Osteoblast (primary cell): ENCODE measurements at places on chromosomes 3 and 15.

GRCh38 chr3:16523778-16524177 is 10.3 kb upstream of the RFTN1 start:
- DNase-seq, result no peak

DNA sequence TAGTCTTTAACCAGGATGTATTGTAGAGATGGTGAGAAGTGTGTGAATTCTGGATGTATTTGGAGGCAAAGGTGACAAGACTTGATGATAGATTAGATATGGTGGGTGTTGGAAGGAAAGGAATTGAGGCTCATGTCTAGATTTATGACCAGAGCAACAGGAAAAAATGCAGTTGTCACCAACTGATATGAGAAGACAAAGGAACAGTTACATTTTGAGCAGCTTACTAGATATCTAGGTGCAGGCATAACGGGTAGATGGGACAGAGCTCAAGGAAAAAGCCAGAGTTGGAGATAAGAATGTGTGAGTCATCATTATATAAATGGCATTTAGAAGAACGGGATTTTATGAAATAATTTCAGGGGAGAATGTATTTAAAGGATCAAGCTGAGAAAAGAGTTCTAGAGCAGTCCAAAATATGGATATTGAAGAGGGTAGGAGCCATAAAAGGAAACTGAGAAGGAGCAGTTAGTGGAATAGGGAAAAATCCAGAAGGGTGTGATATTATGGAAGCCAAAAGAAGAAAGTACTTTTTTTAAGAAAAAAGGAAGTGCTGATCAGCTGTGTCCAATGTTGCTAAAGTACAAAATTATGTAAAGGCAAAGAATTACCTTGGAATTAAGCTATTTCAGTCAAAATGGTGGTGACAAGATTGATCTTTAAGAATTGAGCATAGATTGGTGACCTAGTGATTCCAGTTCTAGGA is 262.5 kb downstream of the CGGBP1 start:
- DNase-seq, result peak; percentile 47

- peak; percentile 83 for DNase-seq
These were observed 603 bp downstream of the SLC7A14 start for GRCh38 chr3:170585008-170585936.

DNA sequence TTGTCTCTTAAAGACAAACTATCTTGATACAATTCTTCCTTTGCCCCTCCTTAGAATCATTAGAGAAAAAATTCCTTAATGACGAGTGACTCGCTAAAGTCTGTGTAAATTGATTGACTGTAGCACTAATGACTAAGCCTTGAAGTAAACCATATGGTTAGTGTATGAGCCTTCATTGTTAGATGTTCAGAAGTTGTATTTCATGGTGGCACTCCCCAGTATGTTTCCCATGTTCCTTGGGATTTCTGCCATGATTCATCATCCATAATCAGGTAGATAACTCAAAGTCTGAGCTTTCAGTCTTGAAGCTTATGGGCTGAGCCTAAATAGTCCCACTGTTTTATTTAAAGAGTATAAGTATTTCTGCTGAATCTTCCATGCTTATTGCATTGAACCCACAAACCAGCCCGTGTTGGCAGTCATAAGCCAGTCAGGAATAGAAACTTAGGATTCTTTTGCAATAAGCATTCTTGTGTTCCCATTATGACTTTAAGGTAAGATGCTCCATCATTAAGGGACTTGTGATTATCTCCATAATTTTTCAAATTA is 371.2 kb upstream of the RARB start:
- no peak for DNase-seq

- no peak for DNase-seq
These were observed 1.4 kb downstream of the CD200R1 start for GRCh38 chr3:112973325-112974177.

- DNase-seq, result peak; percentile 26
These were observed 241.4 kb downstream of the EDEM1 start for GRCh38 chr3:5428607-5429516.

GRCh38 chr15:75928680-75929608 is 25.3 kb downstream of the FBXO22 start:
- DNase-seq, result no peak

GRCh38 chr15:50767332-50767861 is 1.9 kb upstream of the SPPL2A start:
- peak; percentile 74 for DNase-seq

- no peak for DNase-seq
These were observed 49.9 kb downstream of the DHX36 start for GRCh38 chr3:154274348-154274747.

- DNase-seq, result no peak
These were observed 102.6 kb downstream of the ALDH1A2 start for GRCh38 chr15:57962887-57963286.

DNA sequence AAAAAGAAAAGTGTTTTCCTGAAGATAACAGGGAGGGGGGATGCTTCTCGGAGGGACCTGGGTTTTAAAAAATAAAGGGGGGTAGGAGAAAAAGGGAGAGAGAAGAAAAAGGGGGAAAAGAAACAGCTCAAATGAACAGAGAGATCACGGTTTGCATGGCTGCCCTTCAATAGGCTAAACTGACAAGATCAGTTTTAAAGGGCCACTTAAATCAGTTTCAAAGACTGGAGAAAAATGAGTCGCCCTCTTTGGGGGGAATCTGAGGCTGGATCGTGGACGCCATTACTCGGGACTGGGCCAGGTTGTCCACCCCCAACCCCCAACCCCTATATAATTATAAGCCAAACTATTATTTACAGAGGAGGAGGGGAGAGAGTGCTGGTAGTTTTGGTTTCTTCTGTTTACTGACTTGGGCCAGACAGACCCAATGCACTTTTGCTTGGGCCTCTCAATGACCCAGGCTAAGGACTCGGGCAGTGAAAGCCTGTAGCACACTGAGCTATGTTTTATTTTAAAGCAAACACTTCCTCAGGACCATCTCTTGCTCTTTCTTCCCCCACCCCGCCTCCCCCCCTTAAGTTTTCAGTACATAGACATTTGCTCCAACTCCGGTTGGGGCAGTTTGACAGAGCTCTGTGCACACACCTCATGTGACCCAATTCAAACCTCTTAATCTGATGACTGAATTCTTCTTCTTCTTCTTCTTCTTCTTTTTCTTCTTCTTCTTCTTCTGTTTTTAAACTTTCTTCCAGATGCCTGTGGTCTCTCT is 6.3 kb downstream of the NR2F2 start:
- peak; percentile 64 for DNase-seq

DNA sequence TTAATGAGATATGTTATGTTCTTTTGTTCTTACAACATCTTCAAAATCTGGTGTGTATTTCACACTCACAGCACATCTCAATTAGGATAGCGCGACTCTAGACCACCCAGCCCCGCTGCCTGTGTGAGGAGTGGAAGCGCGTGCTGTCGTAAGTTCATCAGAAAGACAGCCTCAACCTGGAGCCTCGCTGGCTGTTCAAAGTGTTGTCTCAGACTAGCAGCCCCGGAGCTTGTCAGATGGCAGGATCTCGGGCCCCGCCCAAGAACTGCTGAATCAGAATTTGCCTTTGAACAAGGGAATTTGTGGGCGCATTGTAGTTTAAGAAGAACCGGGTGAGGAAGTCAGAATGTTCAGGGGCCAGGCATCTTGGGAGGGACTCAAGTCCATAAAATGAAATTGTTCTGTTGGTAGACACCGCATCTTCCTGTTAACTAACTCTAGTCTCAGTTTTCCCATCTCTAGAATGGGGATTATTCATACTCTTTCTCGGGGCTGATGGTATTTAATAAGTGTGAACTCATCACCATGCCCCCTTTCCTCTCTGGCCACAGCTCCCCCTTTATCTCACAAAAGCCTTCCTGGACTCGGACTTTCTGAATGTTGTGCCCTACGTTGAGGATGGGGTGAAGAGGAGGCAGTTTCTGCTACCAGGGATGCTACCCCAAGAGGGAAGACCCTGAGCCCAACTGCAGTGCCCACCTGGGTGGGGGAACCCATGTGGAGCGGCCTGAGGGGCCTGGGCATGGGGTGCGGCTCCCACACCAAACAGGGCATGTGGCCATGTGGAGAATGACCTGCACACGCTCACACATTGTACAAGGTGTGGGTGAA is 40.4 kb downstream of the BHLHE40 start:
- peak; percentile 35 for DNase-seq

GRCh38 chr15:41897363-41897799 is 3.5 kb upstream of the SPTBN5 start:
- DNase-seq, result peak; percentile 73

- no peak for DNase-seq
These were observed 33.7 kb downstream of the CRYGS start for GRCh38 chr3:186510374-186511079.

DNA sequence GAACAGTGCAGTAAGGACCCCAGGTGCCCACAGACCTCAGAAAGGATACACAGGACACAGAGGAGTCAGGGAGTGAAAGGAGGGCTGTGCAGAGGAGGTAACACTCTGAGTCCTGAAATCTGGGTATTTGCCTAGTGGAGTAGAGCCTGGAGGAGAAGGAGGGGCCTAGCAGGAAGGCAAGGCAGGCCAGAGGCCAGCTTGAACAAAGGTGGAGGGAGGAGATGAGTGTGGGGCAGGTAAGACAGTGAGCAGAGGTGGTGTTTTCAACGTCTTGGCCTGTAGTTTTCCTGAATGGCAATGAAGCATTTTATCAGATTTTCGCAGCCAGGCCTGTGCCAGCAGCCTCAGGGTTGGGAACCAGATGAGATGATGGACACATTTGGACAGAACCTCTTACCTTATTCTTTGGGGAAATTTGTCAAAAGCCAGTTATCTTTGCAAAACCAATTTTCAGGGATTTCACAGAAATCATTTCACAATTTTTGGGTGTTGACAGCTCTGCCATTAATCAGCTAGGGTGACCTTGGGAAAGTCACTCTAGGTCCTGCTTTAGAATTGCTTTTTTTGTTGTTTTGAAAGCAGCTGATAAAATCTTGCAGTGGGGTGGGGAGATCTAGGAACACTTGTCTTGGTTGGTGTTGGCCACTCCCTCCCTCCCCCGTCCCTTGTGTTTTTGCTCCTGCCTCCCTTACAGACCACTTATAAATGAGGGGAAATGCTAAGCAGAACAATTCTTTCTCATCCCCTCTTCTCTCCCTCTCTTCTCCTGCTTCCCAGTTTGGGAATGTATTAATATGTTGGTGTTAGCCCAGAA is 38.4 kb downstream of the SPSB4 start:
- peak; percentile 19 for DNase-seq

DNA sequence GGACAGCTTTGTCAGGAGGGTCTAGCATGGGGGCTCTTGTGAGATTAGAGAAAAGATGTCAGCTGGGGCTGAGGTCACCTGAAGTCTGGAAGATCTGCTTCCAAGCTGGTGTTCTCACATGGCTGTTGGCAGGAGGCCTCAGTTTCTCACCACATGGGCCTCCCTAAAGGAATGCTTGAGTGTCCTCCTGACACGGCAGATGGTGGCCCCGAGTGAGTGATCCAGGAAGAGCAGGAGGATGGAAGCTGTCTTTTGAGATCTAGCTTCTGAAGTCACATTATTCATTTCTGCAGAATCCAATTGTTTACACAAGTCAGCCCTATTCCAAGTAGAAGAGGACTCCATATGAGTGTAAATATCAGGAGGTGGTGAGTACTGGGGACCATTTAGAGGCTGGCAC is 344.0 kb upstream of the PROK2 start:
- no peak for DNase-seq

DNA sequence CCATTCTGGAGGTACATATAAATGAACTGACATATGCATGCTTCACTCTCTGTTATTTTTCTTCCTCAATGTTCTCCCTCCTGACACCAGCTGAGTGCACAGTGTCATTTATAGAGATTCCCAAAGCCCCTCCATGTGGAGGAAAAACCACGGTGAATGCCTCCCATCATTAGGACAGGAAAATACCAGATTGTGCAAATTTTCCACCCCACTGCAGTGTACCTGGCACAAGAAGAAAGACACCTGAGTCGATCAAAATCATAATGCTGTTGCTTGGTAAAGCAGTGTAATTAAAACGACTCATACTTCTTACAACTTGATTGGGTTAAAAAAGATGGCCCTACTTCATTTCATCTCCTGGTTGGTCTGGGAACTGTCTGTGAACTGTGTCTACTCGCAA is 290.6 kb downstream of the IL5RA start:
- no peak for DNase-seq

GRCh38 chr3:89447243-89447642 is 339.8 kb downstream of the EPHA3 start:
- DNase-seq, result no peak

GRCh38 chr15:63072809-63073277 is 30.3 kb downstream of the TPM1 start:
- DNase-seq, result no peak

- DNase-seq, result no peak
These were observed 1280.5 kb downstream of the OTOL1 start for GRCh38 chr3:162777118-162777517.

DNA sequence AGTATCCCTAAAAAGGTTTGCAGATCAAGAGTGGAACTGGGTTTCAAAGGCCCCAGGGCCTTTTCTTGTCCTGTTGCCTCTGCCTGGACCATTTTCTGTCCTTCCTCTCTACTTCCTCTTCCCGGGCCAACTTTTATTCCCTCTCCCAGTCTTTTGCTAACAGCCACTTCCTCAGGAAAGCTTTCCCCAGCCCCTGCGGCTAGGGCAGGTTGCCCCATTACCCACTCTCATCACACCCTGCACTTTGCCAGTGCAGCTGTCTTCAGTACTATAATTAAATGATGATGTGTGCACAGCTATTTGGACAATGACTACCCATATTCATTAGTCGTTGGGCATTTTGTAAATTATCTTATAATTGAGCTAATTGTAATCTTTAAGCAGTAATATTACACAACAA is 150.5 kb upstream of the THBS1 start:
- DNase-seq, result no peak

- no peak for DNase-seq
These were observed 21.7 kb upstream of the CCDC39 start for GRCh38 chr3:180700941-180701340.

DNA sequence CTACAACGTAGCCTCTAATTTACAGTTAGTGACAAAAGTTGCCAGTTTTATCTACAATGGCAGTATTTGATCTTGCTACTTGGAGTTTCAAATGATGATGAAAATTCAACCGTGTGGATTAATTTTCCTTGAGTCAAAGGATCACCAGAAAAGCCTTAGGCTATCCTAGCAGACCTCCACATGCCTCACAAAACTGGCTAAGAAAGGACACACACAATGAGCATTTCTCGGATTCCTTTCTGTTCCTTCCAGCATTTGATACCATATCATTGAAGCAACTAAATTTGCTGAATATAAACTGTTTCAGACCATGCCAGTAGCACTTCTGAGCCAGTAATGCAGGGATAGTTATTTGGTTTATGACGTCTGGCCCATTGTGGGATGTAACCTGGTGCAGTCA is 587.4 kb upstream of the MDFIC2 start:
- DNase-seq, result no peak

- peak; percentile 94 for DNase-seq
These were observed 44.5 kb upstream of the C3orf80 start for GRCh38 chr3:160180581-160181216.

DNA sequence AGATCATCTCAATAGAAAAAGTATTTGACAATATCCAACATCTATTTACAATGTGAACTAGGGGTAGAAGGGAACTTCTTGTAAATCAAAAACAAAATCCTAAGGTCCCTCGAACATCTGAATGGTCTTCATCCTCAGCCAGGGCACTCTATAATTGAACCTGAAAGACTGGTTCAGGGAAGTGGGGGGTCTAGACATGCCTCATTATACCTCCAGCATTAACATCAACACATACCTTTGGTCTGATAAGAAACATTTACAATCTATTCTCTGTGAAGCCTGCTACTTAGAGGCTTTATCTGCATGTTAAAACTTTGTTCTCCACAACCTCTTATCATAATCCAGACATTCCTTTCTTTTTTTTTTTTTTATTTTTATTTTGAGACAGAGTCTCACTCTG is 211.8 kb downstream of the CTNNB1 start:
- no peak for DNase-seq
